SK-MEL-5 (cell line): ENCODE measurements at places on chromosomes 1 and 21. TPM values are rescaled to one million over a fixed set of nuclear protein-coding genes. Genes with fewer than 3 reads are reported as not detected.
A peak's percentile ranks its signal among the peaks of the same experiment; 100 is the strongest.

VHLL gene
- total RNA-seq, result 0.27 TPM in 1 of 2 replicates, not detected in the other

GRCh38 chr1:202319381-202320080 lies 22.2 kb downstream of the UBE2T start:
- no peak for DNase-seq

DNA sequence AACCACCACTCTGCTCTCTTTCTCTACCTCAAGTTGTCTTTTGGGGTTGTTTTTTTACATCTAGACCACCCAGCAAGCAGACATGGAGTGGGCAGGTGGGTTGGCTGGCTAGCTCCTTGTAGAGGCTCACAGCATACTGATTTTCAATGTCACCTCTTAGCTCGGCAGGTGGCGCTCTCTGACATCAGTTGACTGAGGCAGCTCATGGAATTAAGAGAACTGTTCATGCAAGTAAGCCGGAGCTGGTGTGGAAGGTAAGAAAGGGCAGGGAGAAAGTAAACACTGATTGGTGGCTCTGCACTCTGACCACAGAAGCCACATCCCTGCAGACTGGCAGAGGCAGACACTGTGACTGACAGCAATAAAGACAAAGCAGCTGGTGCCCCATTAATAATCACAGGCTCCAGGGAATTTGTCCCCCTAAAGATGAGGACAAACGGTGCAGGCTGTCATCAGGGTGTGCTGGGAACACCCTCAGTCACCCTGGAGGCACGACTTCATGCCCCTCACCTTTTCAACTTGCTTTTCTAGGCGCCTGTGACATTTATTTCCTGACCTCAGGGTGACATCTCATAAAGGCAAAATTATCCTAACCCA lies 226.8 kb downstream of the LMX1A start:
- DNase-seq, result peak; percentile 85

DNA sequence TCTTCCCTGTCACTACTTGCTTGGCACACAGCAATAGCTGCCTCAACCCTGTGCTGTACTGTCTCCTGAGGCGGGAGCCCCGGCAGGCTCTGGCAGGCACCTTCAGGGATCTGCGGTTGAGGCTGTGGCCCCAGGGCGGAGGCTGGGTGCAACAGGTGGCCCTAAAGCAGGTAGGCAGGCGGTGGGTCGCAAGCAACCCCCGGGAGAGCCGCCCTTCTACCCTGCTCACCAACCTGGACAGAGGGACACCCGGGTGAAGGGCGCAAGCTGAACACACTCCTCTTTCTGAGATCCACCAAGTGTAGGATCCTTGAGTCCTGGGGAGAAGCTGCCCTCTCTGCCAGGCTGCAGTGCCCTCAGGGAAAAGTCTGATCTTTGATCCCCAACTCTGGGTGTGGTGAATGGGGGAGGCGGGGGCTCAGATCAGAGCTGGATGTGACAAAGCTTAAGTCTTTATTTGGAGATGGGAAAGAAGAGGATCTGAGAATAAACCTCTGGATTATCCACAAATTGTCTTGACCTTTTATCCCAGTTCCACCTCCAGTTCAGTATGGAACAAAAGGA lies 1.2 kb downstream of the RXFP4 start:
- DNase-seq, result no peak

DNA sequence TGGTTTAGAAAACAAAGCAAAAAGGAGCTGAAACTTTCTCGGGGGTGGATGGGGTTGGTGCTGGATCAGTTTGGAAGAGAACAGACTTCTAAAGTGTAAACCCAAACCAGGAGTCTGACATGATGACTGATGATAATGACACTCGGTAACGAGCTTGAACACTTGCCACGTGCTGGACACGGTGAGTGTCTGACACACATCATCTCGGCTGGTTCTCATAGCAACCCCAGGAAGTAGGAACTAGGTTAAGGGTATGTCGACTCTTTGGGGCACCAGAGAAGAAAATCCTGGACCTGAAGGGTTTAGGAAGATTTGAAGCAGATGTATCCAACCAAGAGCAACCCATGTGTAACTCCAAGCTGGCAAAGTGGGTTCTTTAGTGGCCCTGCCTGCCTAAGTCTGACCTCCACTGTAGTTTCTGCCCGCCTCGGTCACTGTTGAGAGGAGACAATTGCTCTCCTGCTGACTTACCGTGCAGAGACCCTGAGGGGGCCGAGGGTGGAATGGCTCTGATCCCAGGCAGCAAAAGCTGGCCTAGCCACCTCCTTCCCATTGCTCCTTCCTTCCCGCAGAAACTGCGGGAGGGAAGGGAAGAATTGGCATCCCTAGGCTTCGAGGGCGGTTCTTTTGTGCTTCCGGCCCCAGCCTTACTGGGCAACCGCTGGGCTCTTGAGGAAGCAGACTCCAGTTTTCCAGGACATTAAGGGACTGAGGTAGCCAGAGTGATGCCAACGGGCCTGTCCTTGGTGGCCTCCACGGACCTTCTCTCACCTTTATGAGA lies 156.0 kb downstream of the TOMM20 start:
- no peak for DNase-seq

GRCh38 chr1:22153660-22154437 lies 11.0 kb upstream of the WNT4 start:
- no peak for DNase-seq

GRCh38 chr1:21216835-21217811 lies 40.4 kb upstream of the EIF4G3 start:
- peak; percentile 59 for DNase-seq

GRCh38 chr1:235790123-235790522 lies 76.6 kb downstream of the LYST start:
- no peak for DNase-seq

DNA sequence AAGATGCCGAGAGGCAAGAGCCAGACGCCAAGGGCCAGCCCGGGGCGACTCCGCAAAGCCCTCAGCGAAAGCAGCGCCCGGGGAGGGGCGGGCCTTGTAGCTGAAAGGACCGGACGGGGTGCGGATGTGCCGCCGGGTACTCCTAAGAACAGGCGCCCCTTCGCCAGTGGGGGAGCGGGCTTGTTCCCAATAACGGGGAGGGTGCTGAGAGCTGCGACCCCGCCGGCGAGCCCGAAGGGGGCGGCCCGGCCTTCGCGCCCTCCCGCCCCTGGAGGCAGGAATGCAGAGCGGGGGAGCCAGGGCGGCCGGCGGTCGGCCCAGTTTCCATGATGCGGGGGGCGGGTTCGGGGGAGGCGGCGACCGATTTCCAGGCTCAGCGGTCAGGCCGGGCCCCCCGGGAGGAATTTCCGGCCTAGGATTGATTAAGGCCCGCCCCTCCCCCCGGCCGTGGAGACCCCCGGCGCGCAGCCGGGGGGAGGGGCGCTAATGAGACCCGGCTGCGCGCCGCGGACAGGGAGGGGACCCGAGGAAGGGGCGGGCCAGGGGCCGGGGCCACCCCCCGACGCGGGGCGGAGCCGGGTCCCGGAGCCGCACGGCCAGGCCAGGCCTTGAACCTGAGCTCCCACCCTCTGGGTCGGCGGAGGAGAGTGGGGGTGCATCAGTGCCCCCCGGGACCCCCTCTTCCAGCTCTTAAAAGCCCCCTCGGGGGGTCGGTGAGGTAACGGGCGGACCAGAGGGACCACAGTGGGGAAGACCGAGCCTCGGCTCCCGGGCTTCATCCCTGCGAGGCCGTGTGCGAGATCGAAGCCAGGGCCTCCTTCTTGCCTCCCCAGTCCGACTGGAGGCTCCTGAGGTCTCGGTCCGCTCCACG lies 898 bp upstream of the TMEM200B start:
- peak; percentile 32 for DNase-seq

GRCh38 chr1:37915476-37916093 lies 31.3 kb downstream of the INPP5B start:
- no peak for DNase-seq

CNKSR1 gene
- total RNA-seq, result 0.08 and 0.27 TPM in 2 replicates

RGS13 gene
- total RNA-seq, result not detected in 2 replicates

DNA sequence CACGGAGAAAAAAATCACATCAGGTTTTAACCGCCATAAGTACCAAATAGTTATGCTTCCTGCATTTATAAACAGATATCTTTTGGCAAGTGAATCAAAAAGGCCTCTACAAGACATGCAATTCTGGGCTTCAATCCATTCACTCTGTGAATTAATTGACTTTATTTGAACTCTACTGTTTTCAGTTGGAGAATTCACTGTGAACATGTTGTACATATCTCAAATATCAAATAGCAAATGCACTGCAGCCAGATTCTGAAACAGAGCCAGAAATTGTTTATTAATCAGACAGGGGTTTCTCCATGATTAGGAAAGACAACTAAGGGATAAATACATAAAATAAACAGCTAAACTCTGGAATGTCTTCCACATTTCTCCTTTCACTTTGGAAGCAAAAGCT lies 445.4 kb upstream of the NFIA start:
- DNase-seq, result no peak

- DNase-seq, result no peak
These were observed 22.7 kb downstream of the NDUFS5 start for GRCh38 chr1:39048745-39049370.

GRCh38 chr1:31936278-31936980 lies 1.7 kb downstream of the PTP4A2 start:
- no peak for DNase-seq

DNA sequence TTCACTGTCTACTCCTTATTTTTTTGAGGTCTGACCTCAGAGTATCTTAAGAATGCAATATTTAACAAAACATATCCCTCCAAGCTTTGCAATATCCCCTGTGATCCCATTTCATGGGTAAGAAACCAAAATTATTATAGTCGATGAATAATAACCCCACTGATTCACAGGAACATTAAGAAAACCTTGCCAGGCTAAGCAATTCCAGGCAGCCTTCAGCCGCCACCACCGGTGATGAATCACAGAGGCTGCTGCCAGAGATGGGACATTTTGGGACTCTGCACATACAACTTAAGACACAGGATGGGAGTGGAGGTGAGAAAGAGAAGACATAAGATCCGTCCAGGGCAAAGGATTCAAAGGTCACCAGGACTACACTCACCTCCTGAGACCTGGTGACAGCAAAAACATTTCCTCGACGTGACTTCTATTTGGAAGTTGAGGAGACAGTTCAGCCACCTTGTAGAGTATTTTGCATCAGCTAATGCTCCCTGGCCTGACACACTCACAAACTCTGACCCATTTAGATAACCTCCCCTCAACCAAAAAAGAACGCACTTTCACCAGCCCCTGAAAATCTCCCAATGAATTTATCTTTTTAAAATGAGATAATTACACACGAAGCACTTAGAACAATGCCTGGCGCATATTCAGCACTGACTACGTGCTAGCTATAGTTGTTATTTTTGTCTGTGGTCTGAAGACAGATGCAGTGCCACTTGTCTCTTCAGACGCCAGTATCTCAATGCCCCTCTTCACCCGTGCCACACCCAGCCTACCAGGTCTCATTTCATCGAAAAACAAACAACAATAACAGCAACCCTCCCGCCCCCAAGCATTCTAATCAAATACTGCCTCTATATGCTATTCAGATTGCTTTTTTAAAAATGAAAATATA lies 17.8 kb upstream of the OVAAL start:
- no peak for DNase-seq

GRCh38 chr1:168842306-168842705 lies 113.3 kb upstream of the DPT start:
- DNase-seq, result no peak

DNA sequence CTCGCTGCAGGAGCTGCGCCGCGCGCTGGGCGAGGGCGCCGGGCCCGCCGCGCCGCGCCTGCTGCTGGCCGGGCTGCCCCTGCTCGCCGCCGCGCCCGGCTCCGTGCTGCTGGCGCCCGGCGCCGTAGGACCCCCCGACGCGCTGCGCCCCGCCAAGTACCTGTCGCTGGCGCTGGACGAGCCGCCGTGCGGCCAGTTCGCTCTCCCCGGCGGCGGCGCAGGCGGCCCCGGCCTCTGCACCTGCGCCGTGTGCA lies 730 bp downstream of the OLIG1 start:
- DNase-seq, result no peak

DEPDC1 gene
- 23.3 and 27.6 TPM in 2 replicates for total RNA-seq
